ENCODE measurements at places on chromosomes 13 and 19. TPM values are rescaled to one million over a fixed set of nuclear protein-coding genes. Genes with fewer than 3 reads are reported as not detected.

- DNase-seq = no peak
Observed at GRCh38 chr13:86906127-86906874, 764.9 kb upstream of the SLITRK5 start.

- no peak for DNase-seq
Observed at GRCh38 chr19:31448221-31448657, 99.0 kb upstream of the TSHZ3 start.

DNA sequence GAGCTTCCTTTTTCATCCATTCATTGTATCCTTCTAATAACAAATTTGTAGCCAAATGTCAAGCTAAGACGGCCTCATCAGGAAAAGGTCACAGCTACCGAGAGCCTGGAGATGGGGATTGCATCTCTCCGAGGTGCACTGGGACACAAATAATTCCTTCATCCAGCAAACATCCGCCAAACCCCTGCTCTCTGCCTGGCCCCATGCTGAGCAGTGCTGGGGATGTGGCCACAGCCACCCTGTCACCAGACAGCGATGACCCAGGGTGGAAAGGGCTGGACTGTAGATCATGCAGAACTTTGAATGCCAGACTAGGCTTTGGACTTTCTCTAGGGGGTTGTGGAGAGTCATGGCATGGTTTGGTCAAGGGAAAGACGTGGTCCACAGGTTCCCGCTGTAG lies 1.9 kb downstream of the TOMM40 start:
- no peak for DNase-seq

DNA sequence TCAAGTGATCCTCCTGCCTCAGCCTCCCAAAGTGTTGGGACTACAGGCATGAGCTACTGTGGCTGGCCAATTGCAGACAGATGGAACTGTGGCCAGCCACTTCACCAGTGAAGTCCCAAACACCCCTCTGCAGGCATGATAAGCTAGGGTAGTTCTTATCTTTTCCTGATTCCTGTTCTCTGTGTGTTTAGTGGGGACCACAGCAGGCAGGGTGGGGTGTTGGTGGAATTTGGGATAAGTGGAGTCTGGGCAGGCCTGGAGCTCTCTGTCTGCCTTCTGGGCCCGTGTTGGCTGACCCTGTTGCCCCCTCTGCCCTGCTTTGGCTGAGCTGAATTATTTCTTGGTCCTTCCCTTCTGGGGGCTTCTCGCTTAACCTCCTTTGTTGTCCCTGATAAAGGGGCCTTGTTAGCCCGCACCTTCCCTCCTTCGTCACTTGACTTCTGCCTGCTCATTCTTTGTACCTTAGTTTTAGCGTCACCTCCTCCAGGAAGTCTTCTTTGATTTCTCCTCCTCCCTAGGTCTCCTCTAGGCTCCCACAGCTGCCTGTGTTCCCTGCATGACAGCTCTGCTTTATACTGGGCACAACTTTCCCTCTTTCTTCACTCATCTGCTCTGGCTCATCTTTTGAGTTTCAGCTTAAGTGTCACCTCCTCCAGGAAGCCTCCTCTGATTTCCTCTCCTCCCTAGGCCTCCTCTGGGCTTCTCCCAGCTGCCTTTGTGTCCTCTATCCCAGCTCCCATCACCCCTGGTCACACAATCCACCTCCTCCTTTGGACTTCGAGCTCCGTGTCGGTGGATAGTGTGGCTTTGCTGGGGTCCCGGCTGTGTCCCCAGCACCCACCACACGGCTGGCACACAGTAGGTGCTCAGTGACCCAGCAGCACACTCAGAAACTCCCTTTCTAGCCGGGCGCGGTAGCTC lies 1.7 kb upstream of the NCLN start:
- DNase-seq = no peak

GRCh38 chr19:2548966-2549365 lies 73.0 kb downstream of the GADD45B start:
- DNase-seq = peak; percentile 47

- peak; percentile 32 for DNase-seq
Observed at GRCh38 chr13:114145256-114145655, 12.8 kb upstream of the RASA3 start.

The MEIOSIN gene
- total RNA-seq = not detected

The VSIG10L gene
- 5.4 TPM for total RNA-seq
